ENCODE measurements at places on chromosomes 7 and 10.

GRCh38 chr7:70044064-70044463, 445.8 kb downstream of the AUTS2 start:
- no peak for DNase-seq

- no peak for DNase-seq
These were observed 126.9 kb downstream of the TACC2 start for GRCh38 chr10:122115874-122116273.

DNA sequence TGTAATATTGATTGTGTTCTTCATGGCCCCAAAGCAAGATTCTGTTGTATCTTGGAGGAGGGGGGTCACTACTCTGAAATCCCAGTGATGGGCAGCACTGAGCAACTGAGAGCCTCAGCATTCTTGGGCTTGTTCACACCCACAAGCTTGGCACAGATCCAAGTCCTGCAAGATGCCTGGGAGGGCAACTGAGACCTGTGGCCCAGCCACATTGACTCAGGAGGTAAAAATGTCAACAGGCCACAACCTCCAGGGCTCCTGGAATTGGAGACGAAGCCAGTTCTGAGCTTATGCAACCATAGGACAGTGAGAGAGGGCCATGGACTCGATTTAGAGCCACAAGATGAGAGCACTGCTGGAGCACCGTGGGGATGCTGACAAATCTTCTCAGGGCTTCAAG, 3.1 kb upstream of the DOCK1 start:
- DNase-seq: peak; percentile 62

GRCh38 chr10:48285710-48286109, 11.2 kb upstream of the FRMPD2 start:
- DNase-seq: no peak

DNA sequence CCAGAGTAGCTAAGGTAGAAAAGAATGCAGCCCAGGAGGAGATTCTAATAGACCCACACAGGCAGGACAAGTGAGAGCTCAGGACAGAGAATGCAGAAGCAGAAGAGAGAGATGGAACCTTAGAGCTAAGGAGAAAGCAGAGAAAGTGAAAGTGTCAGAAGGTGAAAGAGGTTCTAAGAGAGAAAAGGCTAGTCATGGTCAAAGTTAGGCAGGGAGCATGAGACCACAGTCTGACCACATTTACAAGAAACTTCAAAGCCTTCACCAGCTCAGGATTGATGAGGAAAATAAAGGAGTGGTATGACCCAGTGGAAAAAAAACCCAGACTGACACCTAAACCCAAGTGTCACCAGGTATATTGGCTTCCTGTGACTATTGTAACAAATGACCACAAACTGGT, 131.8 kb upstream of the WDR11 start:
- no peak for DNase-seq

DNA sequence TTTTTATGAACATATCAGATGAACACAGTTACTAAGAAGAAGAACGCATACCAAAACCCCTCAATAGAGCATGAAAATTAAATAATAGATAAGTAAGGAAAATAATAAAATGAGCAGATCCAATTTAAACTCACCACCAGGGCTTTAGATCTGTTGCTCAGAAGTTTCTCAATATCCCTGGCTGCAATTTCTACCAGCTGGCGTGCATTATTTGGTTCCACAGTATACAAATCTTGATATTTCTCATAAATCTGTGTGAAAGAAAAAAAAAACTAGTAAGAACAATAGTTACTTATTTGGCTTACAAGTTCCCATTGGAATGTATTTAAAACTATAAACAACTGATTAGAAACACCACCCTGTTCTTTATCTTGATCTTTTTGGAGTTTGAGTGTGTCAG, 108.6 kb downstream of the CACNA2D1 start:
- DNase-seq: no peak

- peak; percentile 96 for DNase-seq
These were observed 128.4 kb downstream of the BICC1 start for GRCh38 chr10:58641095-58641531.
